ENCODE measurements at places on chromosomes 12 and 14. TPM values are rescaled to one million over a fixed set of nuclear protein-coding genes. Genes with fewer than 3 reads are reported as not detected.

TPPP2 gene
- total RNA-seq, result not detected

ENDOU gene
- total RNA-seq, result not detected

NPFF gene
- total RNA-seq, result not detected

PHLDA1 gene
- 25.0 TPM for total RNA-seq

PLA2G1B gene
- not detected for total RNA-seq

AKAP3 gene
- 2.5 TPM for total RNA-seq

KRT2 gene
- total RNA-seq, result not detected

OXA1L gene
- total RNA-seq, result 46.0 TPM

CLEC7A gene
- total RNA-seq, result 0.31 TPM

DHH gene
- 0.31 TPM for total RNA-seq

NELL2 gene
- 1,558 TPM for total RNA-seq

MYG1 gene
- total RNA-seq, result 46.3 TPM

TAS2R50 gene
- 26.3 TPM for total RNA-seq

EML5 gene
- 25.0 TPM for total RNA-seq

PARP11 gene
- total RNA-seq, result 27.9 TPM

MFAP5 gene
- total RNA-seq, result not detected

RFLNA gene
- total RNA-seq, result 7.2 TPM

GALNT6 gene
- not detected for total RNA-seq

SDR9C7 gene
- total RNA-seq, result 0.31 TPM

PAPLN gene
- total RNA-seq, result 0.63 TPM

KLRK1 gene
- 0.31 TPM for total RNA-seq

RIN3 gene
- total RNA-seq, result 2.2 TPM

CLEC9A gene
- not detected for total RNA-seq

TPH2 gene
- total RNA-seq, result not detected

CLEC14A gene
- total RNA-seq, result 4.1 TPM

TSPAN19 gene
- 1.3 TPM for total RNA-seq

CD163L1 gene
- 3.4 TPM for total RNA-seq

IFNG gene
- not detected for total RNA-seq

BHLHE41 gene
- 1.3 TPM for total RNA-seq

TMTC1 gene
- total RNA-seq, result 38.2 TPM

MDM2 gene
- 84.2 TPM for total RNA-seq

KCNMB4 gene
- total RNA-seq, result 55.1 TPM

NKX2-1 gene
- 1.6 TPM for total RNA-seq

PRB2 gene
- not detected for total RNA-seq

GPRC5A gene
- 0.31 TPM for total RNA-seq

TOMM20L gene
- total RNA-seq, result not detected

CCDC196 gene
- not detected for total RNA-seq
